ENCODE measurements at places on chromosomes 12 and 14.
A peak's percentile ranks its signal among the peaks of the same experiment; 100 is the strongest.

GRCh38 chr12:40691913-40692764 lies at the start of gene CNTN1:
CNTN1 (plus strand) TSS chr12:40692439.
- peak; percentile 69 for DNase-seq

- no peak for DNase-seq
Observed at GRCh38 chr14:102902086-102902485, 20.4 kb upstream of the AMN start.

DNA sequence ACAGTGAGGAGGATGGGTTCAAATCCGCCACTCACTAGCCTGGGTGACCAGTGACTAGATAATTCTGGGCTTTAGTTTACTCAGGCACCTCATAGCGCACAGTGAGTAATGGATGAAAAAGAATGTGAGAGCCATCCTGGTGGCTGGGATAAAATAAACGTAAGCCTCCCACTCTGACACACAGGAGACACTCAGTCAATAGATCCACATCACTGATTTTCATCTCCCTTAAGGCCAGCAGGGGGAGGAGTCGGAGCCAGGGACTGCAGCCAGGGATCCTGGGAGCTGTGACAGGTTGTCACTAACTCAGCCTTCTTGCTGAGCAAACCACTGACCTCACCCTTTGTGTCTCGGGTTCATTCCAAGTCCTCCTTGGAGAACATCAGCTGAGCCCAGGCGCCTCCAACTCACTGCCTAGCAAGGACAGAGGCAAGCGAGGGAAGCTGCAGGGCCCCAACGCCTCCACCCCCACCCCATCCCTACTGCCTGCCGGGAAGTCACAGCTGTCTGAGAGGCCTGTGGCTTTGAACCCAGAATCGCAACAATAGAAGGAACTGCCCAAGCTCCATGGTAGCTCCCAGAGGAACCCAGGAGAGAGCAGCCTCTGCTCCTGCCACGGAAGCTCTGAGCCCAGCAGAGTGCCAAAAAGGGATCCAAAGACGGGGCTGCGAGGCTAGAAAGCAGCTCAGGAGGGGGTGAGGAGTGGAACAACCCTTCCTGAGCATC lies 30.7 kb downstream of the PXN start:
- DNase-seq: peak; percentile 85

DNA sequence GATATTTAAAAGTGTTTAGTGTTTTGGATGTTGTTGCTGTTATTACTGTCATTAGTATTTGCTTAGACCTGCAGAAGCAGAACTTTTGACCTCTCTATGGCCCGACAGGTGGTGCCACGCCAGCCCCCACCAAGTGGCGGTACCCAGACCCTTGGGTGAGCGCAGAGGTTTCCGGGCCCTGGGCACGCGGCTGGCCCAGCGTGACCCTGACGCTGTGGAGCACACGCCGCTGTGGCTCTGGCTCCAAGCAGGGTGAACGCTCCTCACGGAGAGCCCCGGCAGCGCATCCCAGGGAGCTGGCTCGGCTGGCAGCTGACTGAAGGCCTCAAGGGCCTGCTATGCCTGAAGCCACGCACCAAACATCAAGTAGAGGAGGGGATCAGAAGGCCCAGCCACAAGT lies 22.6 kb downstream of the SLC25A47 start:
- DNase-seq: no peak

- no peak for DNase-seq
Observed at GRCh38 chr14:28769276-28769880, 2.8 kb downstream of the FOXG1 start.

DNA sequence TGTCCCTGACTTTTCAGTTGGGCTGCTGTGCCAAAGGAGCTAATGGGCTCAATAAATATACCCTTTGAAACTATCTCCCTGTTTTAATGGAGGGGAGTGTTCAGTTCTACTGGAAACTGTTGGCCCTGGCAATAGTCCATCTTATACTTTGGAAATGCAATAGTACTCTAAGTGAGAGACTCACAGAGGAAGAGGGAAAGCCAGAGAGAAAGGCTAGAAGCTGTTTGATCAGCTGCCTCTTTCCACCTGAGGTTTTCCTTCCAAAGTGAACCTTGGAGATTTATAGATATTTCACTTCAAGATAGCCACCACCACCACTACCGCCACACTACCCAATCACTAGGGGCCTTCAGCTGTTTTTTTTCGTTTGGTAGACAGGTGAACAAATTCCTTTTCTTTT lies 93.6 kb upstream of the CCDC91 start:
- DNase-seq: no peak

DNA sequence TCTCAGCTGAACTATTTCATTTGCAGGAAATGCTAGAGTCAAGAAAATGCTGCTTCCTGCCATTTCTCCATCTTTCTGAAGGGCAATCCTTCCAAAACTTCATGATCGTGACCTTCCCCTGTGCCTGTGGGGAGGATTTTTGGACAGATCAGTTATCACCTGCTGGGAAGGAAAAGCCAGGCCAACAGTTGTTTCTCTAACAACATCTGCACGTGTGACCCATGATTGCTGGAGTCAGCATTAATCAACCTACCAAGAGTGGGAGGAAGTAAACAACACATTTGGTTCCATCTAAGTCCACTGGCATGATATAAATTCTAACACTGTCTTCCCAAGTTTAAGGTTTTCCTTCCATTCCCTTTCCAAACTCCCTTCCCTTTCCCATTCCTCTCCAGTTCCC lies 172.7 kb downstream of the APAF1 start:
- no peak for DNase-seq

DNA sequence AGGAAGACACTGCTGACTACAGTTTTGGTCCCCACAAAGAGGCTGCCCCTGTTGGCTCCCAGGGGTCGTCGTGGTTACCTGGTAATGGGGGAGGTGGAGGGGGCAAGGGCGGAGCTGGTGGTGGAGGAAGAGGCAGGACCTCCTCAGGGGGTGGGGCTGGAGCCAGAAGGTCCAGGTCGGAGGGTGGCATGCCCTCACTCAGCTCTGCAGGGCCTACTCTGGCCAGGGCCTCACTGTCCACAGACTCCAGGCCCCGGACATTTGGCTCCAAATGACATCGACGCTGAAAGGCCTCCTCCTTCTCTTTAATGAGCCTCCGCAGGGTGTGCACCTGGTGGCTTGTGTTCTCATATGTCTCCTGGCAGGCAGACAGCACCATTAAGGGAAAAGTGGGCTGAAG lies 28.5 kb downstream of the PRPF40B start:
- DNase-seq: no peak

DNA sequence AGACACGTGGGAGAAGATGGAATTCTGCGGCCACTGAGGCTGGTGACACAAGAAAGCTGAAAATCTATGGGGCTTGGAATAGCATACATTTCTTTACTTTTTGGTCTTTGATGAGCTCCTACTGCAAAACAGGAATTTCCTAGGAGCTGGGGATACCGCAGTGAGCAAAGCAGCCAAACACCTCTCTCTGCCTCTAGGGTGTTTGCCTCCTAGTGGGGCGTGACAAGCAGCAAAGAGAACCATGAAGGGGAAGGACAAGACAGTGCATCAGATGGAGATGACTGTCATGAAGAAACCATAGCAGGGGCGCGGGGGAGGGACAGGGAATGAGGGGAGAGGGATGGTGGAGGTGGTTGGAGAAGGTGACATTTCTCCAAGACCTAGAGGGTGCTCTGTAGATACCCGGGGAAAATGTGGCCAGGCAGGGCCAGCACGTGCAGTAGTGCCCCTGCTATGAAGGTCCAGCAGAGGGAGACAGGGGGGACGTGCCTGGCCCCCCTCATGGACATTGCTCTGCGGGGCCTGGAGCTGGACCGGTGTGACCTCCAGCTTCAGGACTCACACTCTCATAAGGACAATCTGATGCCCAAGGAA lies 58.6 kb downstream of the SERPINA3 start:
- no peak for DNase-seq

GRCh38 chr12:1054117-1054870 lies 63.3 kb downstream of the ERC1 start:
- no peak for DNase-seq

GRCh38 chr12:122870163-122870842 lies 25.6 kb downstream of the VPS37B start:
- no peak for DNase-seq

GRCh38 chr12:1322821-1323220 lies 271.6 kb downstream of the FBXL14 start:
- no peak for DNase-seq

GRCh38 chr14:99664058-99664936 lies 19.4 kb downstream of the HHIPL1 start:
- no peak for DNase-seq

DNA sequence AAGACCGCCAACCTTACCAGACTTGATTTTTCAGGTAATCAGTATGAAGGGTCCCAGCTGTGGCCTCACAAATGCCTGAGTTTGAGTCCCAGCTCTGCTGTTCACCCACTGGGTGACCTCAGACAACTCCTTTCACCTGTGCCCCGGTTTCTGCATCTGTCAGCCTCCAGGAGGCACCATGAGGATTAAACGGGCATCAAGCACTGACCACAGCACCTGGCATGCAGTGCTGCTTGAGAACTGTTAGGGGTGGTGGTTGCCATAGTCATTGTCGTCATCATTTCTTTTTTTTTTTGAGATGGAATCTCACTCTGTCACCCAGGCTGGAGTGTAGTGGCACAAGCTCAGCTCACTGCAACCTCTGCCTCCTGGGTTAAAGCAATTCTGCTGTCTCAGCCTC lies 57.9 kb downstream of the PHETA1 start:
- no peak for DNase-seq

DNA sequence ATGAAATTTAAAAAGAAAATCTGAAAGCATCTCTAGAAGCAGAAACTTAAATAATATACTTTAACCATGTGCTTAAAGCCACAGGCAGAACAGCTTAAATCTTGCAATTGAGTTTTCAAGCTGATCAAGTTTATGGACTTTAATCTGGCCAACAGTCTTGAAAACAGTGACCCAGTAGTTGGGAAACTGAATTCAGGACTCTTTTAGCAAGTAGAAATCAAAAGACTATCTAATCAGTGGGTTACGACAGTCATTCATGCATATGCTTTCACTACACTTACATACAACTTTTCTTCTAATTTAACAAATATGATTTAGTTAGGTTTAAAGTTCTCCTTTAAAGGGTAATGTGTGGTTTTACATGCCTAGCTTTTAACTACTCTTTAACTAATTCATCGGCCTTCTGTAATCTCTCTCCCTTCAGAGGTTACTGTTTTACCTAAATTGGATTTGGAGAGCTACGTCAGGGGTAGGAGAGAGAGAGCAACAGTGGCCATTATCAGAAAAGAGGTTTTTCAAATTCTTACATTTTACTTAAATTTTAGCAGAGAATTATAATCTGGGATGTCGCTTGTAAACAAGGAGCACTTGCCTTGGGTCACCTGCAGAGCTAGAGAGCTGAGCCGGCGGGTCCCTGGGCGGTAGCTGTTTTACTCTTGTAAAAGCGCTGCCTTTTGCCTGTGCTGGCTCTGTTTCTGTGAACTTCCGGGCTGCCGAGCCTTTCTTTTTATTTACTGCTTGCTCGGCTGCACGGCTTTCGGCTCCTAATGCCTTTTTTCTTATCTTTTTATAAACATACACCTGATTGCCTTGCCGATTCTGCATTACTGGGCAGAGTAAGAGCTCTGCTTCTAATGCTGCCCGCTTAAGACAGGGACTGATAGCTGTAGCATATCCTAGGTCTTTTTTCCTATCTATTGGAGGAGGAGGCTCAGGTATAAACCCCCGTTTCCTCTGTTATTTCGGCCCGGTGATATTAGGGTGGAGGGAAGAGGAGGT lies 17.4 kb upstream of the LYZ start:
- DNase-seq: no peak

DNA sequence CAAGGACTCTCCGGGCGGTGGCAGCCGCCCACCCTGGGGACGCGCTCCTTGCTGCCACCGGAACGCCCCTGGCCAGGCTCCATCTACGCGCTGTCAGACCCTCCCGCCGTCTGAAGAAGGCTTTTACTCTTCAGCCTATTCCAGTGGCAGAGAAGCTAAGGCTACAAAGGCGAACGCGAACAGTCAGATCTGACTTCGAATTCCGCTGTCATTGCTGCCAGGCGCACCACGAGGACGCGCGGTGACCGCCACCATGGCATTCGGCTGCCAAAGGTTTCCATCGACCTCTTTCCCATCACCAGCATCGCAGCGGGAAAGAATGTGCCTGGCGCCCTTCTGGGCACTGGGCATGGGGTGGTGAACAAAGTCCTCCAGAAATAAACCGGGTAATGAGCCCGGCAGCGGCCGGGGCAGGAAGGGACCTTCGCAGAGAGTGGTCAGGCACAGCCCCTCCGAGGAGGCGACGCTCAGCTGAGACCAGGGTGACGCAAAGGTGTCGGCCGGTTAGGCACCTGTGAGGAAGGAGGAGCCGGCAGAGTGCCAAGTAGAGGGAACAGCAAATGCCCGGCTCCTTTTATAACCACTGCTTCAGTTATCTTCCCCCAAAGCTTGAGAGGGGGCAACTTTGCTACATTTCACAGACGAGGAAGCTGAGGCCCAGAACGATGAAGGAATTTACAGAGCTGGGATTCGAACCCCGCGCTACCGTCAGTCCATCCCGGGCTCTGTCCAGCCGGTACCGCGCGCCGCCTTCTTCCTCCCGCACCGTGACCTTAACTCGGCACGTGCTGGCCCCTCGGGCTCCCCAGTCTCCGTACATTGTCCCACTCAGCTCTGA lies 1.9 kb upstream of the RFX4 start:
- no peak for DNase-seq

DNA sequence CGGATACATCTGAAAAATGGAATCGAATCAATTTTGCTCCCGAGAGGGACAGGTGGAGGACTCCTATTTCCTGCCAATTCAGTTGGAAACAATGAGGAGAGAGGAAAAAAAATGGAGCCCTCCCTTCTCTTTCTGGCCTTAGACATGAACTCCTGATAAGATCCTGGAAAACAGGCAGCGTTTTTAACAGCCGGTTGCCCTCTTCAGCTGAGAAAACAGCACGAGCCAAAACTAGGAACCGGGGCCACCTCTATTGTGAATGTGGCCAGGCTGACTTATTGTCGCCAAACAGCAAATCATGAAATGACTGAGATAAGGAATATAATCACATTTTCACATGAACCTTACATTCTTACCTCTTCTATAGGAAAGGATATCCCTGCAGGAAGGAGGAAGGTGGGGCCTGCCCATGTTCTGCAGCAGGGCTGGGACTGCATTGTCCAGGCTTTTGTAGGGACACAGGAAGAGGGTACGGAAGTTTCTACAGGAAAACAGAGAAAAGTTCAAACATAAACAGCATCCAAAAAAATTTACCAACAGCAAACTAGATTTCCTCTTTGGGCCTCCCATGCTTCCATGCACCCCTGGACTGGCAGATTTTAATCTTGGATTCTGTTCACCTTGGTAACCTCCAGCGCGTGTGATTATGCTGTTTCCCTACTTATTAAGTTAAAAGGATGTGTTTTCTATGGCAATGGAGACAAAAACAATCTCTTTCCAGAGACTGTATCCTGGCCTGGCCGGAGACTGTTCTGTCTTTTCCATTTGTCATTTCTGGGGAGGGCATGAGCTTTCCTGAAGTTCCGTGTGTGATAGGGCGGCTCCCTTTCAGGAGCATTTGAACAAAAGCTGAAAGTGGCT lies 29.0 kb upstream of the ELK3 start:
- no peak for DNase-seq
